ENCODE measurements at places on chromosomes 16 and 17.

GRCh38 chr16:57261806-57262205 is 16.7 kb downstream of the ARL2BP start:
- DNase-seq: no peak

DNA sequence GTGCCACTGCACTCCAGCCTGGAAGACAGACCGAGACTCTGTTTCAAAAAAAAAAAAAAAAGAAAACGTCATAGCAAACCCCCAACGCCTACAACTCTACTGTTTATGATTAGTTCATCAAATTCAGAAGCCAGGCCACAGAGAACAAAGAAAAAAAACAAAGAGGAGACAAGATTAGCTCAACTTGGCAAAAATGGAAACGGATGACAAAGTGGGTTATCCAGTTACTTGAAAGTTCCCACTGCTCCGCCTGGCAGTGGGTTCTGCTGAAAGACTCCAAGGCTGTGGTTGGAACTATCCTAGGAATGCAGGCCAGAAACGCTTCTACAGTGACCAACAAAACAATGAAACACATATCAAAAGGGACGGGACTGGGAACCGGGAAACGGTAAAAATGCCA is 53.1 kb downstream of the MRM3 start:
- no peak for DNase-seq

- no peak for DNase-seq
These were observed 7.8 kb upstream of the RNPS1 start for GRCh38 chr16:2275476-2276367.

DNA sequence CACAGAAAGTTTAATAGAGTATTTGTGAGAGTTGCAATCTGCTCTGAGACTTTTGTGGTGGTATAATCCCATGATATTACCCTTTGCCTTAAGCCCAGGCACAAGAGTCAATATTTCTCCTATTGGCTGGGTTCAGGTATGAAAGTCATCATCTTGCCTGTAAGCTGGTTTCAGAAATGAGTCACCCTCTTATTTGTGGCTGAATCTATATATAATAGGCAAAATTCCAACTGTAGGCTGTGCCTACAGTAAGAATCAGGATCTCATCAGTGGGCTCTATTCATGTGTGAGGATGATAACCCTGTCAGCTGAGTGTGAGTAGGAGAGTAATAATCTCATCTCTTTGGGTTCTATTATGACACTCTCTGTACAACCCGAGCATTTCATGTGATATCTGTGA is 2103.1 kb downstream of the TP53TG3F start:
- DNase-seq: no peak

- DNase-seq: no peak
These were observed 23.0 kb downstream of the SKAP1 start for GRCh38 chr17:48406936-48407567.

- DNase-seq: no peak
These were observed 101.1 kb downstream of the SHISA6 start for GRCh38 chr17:11342138-11342537.

- DNase-seq: peak; percentile 90
These were observed 5.0 kb downstream of the CORO6 start for GRCh38 chr17:29617481-29618271.

- DNase-seq: no peak
These were observed at the start of gene ENPP7 for GRCh38 chr17:79730769-79731483. TSS of gene ENPP7 (plus strand) at chr17:79730943. CDS start at chr17:79731140, 197 bp downstream.

DNA sequence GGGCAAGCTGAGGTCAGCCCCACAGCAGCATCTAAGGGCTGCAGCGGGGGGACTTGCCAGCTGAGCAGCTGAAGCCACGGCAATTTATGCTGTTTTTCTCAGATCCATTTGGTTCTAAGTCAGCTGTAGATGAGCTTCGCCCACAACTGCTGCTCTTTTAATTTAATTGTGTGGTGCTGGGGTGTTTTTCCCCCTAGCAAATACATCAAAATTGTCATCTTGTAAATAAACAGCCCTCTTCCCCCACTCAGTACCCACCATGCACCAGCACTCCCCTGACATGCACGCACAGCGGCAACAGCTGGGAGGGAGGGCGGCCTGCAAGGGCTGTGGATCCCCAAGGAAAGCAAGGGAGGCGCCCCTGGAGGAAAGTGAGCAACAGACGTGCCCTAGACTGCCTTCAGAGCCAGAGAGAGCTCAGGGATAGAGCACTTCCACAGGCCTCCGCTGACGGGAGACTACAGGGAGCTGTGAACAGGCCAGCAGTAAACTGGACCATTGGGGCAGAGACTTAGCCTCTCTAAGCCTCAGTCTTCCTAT is 149.5 kb downstream of the TMEM132E start:
- DNase-seq: no peak

GRCh38 chr17:31788956-31789355 is 70.1 kb downstream of the COPRS start:
- DNase-seq: no peak

- DNase-seq: no peak
These were observed 4.5 kb downstream of the CTNS start for GRCh38 chr17:3641014-3641413.

DNA sequence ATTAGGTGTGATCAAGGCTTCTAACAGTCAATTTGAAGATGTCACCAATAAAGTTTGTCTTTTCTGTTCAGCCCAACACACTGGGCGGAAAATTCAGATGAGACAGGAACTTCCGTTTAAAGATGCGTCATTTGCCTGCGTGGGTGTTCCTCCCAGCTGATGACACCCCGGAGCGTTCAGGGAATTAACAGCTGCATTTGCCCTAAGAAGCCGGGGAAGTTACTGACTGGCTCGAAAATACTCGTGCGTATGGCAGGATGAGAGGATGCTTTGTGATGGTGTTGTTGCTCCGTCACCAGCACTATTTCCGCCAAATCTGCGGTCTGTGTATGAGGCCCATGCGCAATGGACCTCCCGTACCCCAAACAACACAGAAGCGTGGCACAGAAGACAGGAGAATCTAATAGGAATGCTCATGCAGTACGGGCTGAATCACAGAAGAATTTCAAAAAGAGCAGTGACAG is 11.9 kb upstream of the PVALEF start:
- DNase-seq: no peak

- DNase-seq: no peak
These were observed 36.0 kb downstream of the ARHGAP23 start for GRCh38 chr17:38464251-38464722.

- DNase-seq: peak; percentile 27
These were observed 77.9 kb upstream of the DYNLRB2 start for GRCh38 chr16:80462917-80463316.

DNA sequence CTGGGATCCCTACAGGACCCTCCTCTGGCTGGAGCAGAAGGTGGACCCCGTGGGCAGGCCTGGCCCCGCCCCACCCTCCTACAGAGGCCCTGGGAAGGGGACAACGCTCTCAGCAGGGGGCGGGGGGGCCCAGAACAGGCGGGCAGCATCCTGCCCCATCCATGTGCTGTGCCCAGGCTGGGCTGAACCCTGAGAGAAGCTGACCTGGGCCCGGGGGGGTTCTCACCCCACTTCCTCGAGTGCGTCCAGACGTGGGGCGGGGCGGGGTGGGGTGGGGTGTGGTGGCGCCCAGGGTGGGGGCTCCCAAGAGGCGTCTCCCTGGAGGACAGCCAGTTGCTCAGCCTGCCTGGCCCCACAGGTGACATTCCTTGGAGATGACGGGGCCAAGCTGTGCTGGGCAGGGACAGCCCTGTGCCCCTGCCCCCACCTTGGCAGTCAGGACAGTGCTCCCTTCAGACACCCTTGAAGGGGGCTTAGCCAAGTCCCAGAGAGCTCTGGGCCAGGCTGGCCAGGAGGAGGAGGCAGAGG is 390 bp upstream of the UNC13D start:
- DNase-seq: no peak

- DNase-seq: no peak
These were observed 19.0 kb downstream of the EMP2 start for GRCh38 chr16:10561425-10561824.

DNA sequence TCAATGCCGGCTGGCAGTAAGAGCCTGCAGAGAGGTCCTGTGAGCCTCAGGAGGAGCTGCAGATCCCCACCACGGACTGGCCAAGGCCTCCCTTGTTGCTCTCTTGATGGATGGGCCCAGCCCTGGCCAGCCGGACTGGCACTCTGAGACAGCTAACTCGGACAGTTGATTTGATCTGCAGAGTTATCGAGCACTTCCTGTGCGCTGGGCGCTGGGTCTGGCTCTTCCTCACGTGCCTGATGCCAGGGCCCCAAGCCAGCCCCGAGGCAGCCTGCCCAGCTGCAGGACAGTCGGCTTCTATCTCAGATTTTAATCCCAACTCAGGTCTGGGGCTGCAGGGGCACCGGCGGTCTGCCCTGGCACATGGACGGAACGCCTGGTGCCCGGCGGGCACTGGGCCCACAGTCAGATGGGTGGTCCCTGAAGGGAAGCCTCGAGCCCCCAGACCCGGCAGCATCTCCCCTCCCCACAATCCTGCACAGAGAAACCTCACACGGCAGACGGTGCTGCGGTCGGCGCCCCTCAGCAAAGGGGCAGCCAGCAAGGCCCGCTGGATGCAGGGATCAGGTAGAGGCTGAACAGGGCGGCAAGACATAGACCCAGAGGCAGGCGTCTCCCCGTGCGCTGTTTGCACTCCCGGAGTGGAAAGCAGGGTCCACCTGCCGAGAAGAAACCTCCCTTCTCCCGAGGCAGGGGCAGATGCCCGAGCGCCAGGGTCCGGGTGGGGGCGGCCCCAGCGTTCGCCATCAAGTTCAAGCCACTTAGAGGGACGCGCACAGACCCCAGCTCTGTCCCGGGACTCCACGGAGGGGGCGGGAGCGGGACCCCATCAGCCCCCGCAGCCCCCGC is 34.0 kb downstream of the TIMM22 start:
- DNase-seq: no peak

- peak; percentile 74 for DNase-seq
These were observed 1.0 kb downstream of the RNF166 start for GRCh38 chr16:88705076-88705684.

DNA sequence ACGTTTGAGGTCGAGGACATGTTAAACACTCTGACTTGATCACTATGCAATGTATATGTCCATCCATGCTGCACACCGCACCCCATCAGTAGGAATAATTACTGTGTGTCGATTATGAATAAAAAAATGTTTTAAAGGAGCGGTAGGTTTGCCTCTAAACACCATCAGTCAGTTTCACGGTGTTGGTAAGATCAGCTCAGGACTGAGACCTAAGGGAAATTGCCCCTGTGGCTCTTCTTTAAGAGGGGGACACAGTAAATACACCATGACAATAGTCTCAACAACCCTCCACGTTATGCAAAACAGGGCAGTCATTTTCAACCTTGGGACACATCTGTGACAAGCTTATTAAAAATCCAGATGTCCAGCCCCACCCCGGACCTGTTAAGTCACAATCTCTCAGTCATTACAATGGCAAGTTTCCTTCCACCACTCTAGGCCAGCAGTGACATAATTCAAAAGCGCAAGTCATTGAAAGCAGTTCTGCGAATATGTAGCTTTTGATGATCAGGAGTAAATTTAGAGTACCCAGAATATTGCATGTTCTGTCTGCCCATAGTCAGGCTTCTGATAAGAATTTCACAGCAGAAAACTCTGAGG is 1.2 kb downstream of the ATMIN start:
- DNase-seq: no peak

DNA sequence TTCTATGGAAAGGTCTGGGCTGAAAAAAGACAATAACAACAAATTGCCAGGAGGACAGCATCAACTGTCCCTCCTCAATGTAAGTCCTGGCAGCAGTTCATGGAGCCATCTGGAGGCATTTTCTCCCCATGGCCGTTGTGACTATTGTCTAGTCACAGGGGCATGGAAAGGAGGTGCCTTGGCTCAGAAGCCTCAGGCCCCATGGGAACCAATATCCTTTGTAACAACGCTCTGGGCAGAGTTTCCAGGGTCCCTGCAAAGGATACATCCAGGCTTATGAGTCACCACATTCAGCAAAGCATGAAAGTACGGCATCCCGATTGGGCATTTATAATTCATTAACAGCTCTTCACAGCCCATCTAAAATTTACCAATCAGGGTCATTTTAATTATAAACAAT is 85.2 kb downstream of the GLG1 start:
- DNase-seq: no peak

DNA sequence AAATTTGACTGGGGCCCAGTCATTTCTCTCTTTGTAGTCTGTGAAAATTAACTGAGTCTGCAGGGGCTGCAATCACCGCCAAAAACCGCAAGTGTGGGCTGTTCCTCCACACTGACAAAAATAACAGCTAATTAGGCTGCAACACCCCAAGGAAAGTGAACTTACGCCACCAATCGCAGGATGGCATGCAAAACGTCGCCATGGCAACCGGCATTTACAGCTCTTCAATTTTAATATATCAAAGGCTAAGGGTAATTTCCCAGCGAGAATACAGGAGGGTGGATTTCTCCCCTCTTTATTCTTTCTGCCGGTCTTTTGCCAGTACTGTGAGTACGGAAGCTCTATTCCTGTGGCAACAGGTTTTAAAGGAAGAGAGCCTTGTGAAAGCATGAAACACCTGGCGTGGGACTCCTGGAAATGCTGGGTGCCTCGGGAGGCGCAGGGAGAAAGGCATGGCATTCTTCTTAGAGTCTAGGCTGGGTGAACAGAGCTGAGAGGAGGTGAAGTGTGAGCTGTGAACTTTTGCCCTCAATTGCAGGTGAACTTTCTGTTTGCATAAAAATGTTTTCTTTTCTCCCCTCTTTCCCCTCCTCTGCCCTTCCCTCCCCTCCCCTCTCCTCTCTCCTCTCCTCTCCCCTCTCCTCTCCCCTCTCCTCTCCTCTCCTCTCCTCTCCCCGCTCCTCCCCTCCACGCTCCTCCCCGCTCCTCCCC is 399.7 kb downstream of the XYLT1 start:
- no peak for DNase-seq

DNA sequence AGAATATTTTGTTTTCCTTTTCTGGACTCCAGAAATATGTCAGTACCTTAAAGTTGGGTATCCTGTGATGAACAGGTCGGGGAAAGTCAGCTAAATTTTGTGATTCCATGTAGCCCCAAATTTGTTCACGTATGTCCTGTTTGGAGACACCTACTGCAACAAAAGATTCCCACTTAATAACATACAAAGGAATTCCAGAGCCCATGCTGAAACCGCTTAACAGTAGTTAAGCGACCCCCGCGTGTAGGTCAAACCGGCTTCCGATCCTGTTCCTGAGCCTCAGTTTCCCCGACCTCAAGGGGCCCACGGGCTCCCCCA is 477 bp downstream of the MTHFSD start:
- no peak for DNase-seq

DNA sequence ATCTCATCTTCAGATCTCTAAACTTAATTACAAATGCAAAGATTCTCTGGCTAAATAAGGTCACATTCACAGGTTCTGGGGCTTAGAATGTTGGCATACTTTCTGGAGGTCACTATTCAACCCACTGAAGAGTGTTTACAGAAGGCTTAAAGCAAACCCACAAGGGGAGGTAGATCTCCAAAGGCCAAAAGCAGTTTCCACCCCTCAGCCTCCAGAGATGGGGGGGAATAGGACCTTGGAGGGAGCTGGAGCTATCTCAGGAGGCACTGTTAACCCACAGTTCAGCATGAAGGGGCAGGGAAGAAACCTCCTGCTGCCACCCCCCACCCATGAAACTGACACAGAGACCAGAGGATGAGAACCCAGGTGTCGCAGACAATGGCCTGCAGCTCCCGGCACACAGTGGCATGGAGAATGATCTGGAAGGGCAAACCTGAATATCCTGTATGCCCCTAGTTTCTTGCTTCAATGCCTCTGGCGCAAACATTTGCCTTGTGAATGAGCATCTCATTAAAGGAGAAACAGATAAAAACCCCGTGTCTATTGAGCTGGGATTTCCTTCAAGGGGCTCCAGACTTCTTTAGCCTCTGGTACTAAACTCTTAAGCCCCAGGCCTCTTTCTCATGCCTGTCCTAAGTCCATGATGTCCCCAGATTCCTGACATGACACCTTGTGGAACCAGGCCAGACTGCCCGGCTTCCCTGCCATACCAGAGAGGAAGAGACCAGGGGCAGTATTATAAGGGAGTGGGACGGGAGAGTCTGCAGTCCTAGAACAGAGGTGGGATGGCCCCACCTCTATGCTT is 103.1 kb upstream of the CDH5 start:
- DNase-seq: no peak

- DNase-seq: no peak
These were observed 374.4 kb downstream of the SNX29 start for GRCh38 chr16:12350945-12351344.

Data from HuH-7.5 (cell line).